ENCODE measurements at places on chromosomes 2 and 18.

DNA sequence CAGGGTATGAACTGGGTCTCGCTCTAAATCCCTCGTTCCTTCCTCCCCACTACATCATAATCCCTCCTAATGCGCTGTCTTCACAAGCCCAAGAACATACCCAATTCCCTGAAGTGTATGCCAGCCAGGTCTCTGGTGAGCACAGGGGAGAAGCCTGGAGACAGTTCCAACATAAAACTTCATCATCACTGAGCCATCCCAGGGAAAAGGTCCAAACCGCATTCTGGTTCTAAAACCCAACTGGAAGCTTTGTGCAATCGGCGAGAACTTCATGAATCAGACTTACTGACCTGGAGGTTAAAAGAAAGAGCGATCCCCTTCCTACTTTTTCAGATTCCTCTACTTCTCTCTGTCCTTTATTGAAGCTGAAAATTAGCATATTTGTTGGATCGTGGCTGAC lies 132.7 kb downstream of the ALPK2 start:
- DNase-seq: no peak

GRCh38 chr18:75169411-75169810 lies 39.5 kb downstream of the PTGR3 start:
- no peak for DNase-seq

DNA sequence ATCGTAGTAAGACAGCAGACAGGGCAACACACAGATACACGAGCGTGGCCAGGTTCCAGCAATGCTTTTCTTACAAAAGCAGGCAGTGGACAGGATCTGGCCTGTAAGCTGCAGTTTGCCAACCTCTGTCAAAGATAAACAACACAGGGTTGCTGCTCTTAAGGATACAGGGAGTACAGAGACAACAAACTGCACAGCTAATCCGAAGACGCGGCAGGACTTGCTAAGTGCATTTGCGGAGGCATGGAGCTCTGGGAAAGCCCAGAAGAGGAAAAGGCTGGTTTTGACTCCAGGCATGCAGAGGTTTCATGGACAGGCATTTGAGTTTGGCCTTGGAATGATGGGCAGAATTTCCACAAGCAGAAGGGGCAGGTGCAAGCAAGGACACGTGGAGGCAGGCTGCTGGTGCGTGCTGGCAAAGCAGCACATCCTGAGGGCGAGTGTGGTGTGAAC lies 24.4 kb downstream of the SERTAD2 start:
- no peak for DNase-seq

- no peak for DNase-seq
Observed at GRCh38 chr2:99836690-99837605, 305.4 kb downstream of the AFF3 start.

GRCh38 chr2:36820942-36821605 lies 124.6 kb downstream of the VIT start:
- no peak for DNase-seq

GRCh38 chr18:43277164-43277600 lies at the start of gene SYT4:
SYT4 (minus strand) TSS chr18:43277490; CDS start chr18:43277281, 209 bp downstream.
- no peak for DNase-seq

DNA sequence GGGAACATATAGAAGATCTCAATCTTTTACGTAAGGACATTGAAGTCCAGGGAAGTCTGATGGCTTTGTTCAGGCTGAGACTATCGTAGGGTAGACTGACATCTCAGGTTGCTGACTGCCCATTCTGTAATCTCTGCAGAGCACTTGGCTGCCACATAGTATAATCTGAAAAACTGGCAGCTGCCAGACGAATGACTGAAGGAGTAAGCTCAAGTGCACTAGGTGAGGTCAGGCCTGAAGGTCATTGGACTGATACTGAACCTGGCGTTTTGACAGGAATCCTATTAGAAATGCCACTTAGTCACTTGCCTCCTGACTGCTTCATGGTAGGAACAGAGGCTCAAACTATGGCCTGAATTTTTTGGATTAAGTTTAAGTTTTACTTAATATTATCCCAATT lies 23.5 kb downstream of the GPD2 start:
- DNase-seq: no peak

DNA sequence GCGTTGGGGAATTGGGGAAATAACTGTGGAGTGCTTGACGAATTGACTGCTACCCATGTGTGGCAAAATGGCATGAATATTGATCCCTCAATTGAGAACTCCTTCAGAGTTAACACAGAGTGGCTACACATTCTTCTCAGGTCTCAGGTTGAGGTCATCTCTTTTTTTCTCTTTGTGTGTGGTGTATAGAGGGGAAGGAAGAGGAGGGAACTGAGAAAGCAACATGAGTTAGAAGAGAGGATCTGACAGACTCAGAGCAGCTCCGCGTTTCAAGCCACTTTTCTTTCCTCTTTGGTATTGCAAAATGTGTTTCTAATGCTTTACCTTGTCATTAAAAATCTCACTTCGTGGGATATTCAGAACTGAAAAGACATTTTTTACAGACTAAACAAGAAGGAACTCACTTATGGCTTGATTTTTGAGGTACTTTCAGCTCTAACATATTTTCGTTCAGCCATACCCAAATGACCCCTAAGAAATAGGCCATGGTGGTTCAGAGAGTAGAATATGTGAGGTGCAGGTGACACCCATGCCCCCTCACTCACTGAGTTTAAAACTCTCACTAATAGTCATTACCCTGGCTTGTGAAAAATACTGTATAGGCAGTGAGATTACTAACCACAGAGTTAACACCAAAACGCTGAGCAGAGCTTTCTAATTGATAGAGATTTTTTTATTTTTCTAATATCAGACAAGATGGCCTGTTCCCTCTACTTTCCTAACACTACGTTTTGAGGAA lies 22.5 kb downstream of the STAT4 start:
- no peak for DNase-seq

GRCh38 chr18:28078849-28079248 lies 98.1 kb downstream of the CDH2 start:
- DNase-seq: no peak

DNA sequence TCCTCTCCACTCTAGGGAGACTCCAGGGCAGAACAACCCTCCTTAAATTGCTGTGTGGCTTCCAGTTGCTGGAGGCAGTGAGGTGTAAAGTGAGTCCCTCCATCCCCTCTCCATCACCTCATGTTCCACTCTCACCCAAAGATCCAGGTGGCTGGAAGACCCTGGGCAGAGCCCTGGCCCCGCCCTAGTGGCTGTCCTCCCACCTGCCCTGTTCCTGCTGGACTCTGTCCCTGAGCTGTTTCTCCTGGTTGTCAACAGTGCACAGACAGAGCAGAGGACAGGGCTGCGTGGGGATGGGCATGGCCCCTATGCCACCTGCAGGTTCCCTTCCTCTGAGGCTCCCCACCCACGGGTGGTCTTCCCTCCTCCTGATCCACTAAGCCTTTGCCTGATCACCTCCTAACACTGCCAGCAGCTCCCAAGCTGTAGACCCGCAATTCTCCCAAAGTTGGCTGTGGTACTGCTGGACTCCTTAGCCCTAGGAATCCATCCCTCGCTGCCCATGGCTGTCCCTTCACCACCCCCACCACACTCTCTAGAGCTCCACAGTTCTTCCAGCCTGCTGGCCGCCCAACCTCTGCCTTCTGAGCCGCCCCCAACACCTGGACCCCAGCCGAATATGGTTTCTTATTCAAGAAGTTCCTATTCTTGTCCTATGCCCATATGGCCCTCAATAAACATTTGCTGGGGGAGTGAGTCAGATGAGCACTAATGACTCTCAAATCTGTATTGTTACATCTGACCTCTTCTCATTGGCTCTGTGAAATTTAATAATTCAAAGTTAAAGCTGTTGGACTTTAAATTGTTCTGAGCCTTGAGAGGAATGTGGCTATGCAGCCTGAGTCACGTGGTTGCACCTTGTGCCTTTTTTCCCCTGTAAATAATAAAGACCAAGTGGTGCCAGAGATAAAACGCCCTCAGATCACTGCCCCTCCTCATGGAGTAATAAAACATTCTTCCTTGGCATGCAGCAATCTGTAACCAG lies 260.0 kb upstream of the HS6ST1 start:
- DNase-seq: no peak

GRCh38 chr18:45108754-45109153 lies 428.1 kb downstream of the SETBP1 start:
- DNase-seq: no peak

- DNase-seq: no peak
Observed at GRCh38 chr2:56334622-56335021, 150.8 kb downstream of the CCDC85A start.

DNA sequence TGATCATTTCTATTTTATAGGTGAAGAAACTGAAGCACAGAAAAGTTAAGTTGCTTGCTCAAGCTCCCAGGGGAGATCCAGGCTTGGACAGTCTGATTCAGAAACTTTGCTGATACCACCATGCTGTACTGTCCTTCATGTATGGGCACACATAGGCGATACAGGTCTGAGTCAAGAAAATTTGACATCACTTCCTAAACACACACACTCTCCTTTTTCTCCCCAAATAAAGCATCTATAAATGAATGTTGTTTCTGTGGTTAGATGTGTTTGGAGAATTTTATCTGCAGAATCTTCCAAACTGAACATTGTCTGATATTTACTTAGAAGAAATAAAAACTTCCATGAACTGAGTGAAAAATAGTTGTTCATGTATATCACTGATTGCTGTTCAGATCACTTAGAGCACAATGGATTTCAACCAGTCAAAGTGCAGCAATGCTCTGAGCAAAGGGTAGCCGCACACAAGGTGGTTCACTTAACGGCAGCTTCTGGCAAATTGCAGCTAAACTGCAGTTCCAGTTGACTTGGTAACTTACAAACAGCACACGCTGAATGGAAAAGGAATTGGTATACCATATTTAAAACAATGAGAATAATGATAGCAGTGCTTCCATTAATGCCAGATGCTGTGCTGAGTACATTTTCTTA lies 10.0 kb upstream of the AGFG1 start:
- no peak for DNase-seq

DNA sequence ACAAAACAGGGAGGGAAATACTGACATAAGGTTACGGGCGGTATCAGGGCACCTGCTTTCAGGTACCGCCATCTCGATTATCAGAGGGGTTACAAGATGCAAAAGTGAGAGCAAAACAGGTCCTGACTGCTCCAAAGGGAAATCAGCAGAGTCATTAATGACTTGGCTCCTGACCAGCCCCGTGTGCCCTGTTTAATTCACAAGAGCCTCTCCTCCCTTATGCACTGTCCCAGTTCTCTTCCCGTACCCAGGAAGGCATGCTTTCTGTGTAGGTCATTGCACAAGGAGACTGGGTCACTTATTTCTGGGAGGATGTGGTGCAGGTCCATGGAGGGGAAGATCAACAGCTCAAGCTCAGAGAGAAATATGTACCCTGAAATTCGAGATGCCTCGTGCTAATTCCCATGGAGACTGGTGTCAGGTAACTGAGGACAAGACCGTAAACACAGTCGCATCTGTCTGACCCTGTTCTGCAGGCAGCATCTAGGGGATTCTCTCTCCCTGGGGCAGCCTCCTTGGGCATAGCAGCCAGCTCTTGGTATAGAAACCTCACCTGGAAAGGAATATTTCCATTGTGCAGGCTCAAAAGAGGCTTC lies 79.9 kb downstream of the HNRNPLL start:
- no peak for DNase-seq

DNA sequence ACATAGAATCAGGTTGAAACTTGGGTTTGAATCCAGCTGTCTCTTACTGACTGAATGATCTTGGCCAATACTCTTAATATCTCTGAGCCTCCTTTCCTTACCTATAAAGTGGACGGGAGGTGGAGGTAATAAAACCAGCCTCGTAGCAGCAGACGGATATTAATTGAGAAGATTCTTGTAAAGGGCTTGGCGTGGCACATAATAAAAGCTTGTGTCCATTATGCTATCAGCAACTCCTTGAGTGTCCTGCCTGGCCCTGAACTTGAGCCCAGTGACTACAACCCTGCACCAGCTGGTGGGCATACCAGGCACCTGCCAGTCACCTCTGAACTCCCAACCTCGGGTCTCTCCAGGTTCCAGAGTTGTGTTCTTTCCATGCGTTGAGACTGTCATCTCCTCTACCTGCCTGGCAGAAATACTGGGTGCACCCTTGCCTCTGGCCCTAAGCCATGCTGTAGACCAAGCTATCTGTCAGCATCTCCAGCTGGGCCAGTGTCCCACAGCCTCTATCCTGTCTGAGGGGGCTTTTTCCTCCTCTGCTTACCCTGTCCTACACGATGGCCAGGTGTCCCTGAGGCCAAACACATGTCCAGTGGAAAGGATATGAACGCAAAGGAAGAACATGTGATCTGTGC lies 9.7 kb downstream of the CAPN13 start:
- no peak for DNase-seq

- DNase-seq: no peak
Observed at GRCh38 chr2:191264647-191265081, 19.5 kb downstream of the MYO1B start.

DNA sequence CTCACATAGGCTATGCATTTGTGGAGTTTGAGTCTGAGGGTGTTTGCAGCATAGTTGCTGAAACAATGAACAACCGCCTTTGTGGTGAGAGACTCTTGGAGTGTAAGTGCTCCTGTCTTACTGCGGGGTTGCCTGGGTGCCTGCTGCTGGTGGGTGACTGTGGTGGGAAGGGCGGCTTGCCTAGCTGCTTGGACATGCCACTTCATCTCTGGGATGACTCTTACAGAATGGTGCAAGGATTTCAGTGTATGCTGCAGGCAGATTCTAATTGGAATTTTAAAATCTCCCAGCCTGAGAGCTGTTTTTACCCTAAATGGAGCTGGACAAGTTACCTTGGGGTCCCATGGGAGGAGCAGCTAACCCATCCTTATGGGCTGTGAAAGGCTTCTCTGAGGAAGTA lies 50.1 kb downstream of the CYP27C1 start:
- no peak for DNase-seq

DNA sequence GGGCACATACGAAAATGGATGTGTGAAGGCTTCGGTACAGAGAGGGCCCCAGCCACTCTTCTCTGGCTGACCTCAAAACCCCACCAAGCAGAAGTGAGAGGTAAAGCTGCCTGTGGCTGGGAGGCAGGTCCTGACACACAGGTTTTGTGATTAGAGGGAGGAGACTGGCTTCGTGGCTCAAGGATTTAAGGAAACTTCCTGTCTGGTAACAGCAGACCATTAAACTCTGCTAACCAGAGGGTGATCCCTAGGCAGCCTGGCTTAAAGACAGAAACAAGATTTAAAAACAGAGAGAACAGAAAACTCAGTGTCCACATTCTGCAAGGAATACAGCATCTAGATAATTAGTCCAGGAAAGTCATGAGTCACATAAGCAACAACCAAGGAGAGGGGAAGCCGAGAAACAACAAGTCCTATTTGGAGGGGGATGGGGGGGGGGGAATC lies 101.9 kb downstream of the NFATC1 start:
- no peak for DNase-seq

GRCh38 chr2:238839428-238839827 lies 8.5 kb upstream of the TWIST2 start:
- DNase-seq: no peak

DNA sequence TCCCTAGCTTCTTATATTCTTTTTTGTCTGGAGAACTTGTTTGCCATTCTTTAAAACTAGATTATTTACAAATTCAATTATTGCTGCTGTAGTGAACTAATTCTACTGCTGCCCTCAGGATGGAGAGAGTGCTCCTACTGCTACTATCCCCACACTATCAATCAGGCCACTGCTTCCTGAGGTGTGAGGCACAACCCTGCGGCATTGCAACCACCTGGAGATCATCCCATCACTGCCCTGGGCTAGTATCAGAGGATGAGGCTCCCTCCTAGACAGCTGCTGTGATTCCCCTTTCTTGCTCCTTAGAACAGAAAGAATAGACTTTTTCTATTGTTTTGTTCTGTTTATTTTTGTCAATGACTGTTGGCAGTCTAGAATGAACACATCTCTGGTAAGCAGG lies 146.6 kb downstream of the CDH19 start:
- no peak for DNase-seq

GRCh38 chr2:49265471-49265870 lies 111.2 kb upstream of the FSHR start:
- no peak for DNase-seq
